ENCODE measurements at places on chromosomes 6 and 20.

- no peak for DNase-seq
Measured at GRCh38 chr6:6751266-6751596, 162.7 kb downstream of the LY86 start.

DNA sequence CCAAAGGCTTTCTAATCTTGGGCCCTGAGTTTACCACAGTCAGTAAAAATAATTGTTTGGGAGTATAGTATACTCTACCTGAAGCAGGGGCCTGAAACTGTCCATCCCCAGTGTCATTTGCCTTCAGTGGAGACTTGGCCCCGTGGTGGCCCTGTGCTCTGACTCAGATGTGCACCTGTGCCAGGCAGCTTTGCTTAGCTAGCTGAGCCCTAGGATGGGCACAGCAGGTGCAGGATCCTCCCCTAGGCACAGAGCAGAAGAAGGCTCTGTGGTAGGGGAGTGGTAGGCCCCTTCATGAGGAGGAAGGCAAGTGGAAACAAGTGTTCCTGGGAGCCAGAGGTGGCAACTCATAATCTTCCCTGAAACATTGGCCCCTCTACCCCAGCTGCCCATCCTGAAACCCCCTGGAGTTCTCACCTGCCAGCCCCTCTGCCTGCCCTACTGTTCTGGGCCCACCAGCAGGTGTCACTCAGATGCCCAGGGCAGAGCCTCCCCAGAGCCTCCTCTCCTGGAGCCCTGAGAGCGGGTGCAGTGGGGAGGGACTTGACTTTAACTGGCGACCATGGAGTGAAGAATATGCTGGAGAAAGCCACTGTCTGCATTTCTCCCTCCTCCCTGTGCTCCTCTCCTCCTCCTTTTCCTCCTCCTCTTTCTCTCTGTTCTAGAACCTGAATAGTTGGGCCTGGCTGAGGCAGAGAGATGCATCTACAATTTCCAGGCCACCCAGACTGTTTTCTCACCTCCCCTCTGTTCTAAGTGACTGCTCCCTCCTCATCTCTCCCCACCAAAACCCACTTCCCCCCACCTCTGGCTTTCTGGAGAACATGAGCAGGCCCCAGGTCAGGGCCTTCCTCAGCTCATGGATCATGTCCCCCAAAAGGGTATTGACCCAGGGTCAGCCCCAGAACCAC, 2.9 kb downstream of the CPNE5 start:
- no peak for DNase-seq

DNA sequence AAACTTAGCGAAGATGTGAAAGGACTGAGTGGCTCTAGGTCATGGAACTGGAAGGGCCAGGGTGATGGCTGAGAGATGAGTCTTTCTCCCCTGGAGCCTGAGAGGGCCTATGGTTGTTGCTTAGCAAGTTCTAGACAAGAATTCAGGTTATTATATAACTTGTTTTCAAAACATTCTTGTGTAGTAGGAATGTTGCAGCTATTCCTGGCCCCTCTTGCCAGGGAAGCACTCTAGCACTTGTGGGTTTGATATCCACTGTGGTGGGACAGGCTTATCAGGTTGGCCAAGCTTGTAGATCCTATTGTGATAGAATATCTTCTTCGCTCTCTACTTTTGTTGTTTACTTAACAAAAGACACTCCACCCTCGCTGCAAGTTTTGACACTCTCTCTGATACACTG, 211.8 kb upstream of the CITED2 start:
- DNase-seq: no peak

DNA sequence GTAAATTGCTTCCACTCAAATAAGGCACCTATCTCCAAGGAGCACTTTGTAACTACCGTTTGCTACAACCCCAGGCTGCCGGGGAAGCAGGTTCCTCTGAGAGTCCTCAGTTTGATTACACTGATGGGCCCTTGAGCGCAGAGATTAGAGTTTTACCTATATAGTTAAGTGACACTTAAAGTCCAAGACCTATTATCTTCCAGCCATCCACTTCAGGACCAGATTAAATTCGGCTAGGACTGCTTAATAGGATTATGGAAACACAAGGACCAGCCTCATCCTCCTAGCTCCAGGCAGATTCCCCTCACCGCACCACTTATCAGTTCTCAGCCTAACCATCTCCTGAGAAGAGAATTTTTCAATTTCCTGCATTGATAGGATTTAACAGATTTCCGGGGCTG, 64.7 kb upstream of the TIAM2 start:
- no peak for DNase-seq

DNA sequence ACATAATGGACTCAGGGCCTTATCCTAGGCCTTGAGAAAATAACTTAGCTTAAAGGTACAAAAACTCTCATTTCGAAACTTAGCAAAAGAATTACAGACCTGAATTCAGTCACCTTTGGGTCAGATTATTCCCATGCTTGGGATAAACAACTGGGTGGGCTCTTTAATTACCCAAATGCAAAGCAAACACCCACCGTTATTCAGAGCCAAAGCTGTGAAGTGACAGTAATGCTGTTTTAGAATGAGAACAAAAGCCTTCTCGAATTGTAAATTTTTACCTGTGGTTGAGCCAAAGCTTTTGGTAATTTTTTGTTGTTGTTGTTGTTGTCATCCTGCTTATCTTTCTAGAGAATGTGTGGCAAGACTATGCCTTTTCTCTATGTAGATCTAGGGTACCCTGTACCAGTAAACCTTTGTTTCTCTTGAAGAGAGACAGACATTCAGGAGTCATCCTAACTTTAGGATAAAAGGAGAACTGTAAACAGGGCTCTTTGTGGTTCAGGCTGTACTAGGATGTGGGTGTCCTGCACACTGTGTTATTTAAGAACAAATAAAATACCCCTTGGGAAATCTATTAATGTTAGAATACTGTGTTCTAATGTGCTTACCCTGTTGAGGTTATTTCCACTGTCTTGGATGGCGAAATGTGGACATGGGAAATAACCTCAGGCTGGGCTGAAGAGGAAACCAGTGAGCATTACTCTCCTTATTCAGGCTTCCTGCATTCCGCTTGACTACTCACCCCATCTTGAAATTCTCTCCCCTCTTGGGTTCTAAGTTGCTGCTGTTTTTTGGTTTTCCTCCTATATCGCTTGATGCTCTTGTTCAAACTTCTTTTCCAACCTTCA, 480.7 kb downstream of the CD83 start:
- DNase-seq: no peak

- DNase-seq: no peak
Measured at GRCh38 chr6:54198134-54198533, 86.9 kb downstream of the MLIP start.

DNA sequence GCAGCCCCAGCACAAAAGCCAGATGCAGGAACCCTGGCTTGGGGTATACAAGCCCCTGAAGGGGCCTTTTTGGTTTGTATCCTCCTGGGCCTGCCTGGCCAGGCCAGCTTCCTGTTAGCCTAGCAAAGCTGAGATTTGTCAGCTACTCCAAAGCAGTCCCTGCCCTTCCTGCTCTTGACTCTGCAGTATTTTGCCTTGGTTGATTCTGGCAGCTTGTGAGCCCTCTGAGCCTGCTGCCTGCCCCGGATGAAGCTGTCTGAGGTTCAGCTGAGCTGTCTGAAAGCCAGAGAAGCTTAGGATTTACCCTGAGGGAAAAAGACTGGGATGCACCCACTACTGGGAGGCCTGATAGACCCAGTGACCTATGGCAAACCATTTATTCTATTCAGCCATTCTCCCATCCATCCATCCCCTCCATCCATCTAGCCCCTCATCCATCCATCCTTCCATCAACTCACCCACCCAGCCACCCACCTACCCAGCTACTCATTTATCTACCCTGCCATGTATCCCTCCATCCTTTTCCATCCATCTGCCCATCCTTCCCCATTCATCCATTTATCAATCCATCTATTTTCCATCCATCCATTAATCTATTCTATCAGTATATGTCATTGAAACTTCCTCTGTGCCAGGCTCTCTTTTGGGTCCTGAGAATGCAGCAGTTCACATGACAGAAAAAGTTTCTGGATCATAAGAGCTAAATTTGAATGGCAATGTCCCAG, 307.5 kb downstream of the DHX35 start:
- no peak for DNase-seq

DNA sequence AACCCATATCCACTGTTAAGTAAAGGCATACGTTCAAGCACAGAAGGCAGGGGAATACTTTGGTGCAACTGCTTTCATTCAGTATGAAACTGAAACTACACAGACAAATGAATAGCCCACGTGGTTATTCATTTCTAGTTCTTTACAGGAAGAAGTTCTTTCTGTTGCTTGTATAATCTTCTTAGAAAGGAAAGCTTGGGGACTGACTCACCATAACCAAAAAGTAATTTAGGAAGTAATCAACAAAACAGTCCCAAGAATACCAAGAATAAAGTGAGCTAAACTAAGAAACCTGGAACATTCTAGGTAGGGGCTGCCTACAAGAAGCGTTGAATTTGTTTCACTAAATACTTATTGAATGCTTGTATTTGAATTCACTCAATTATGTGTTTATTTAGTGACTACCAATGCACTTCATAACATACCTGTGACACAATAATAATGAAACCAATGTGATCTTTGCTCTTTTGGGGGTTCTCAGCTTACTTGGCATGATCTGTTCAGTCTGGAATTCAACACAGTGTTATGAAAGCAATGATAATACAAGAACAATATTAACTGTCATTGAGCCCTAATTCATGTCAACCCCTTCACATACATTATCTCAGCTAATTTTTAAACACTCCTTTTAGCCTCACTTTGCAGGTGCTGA, 25.1 kb upstream of the KIAA0408 start:
- DNase-seq: no peak

GRCh38 chr20:36384022-36384619, 78.0 kb downstream of the DLGAP4 start:
- peak; percentile 35 for DNase-seq

- DNase-seq: no peak
Measured at GRCh38 chr20:3402453-3402852, 5.0 kb downstream of the DNAAF9 start.

DNA sequence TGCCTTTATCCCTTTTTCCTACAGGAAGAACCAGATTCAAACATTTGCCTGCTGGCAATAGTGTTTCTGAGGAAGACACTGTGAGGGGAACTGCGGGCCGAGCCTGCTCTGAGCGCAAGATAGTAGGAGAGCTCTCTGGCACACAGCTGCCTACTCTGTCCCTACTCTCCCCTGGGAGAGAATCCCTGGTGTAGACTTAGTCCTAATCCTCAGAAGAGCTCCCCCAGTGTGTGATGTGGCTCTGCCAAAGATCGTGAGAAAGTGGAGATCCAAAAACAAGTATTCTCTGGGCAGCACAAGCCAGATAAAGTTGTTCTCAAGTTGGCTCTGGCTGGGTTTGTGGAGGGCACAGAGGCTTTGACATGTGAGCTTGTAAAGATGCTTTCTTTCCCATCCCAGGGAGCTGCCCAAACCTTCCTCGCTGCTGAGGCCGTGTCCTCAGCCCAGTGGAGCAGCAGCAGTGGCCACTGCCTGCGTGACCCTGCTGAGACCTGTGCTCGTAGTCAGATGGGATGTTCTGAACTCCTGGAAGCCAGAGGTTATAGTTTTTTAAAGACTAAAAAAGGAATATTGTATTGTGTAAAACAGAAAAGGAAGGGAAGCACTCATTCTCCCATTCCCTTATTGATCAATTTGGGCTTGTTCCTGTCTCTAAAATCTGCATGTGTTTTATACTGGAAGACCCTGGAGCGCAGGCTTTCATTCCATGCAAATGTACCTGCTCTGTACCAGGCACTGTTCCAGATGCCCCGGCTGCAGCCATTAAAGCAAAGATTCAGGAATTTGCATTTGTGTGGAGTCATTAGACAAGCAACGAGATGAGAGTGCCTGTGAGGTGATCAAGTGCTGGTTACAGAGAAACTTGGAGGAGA, 30.7 kb downstream of the PNLDC1 start:
- DNase-seq: no peak

GRCh38 chr6:55567558-55567957, 11.4 kb downstream of the HMGCLL1 start:
- no peak for DNase-seq

DNA sequence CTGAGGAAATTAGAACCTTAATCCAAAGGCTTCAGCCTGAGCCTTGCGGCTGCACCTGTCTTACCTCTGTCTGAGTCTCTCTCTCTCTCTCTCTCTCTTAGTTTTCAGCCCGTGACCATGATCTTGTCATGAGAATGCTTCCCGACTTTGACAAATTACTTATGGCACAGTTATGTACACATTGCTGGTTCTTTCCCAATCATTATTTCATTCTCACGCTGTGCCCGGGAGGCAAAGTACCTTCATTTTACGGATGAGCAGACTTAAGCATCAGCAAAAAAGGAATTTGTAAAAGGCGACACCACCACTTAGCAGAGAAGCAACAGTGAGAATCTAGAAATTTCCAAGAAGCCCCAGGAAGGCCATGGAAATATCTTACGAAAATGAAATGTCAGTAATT, 54.6 kb downstream of the GMPR start:
- no peak for DNase-seq

DNA sequence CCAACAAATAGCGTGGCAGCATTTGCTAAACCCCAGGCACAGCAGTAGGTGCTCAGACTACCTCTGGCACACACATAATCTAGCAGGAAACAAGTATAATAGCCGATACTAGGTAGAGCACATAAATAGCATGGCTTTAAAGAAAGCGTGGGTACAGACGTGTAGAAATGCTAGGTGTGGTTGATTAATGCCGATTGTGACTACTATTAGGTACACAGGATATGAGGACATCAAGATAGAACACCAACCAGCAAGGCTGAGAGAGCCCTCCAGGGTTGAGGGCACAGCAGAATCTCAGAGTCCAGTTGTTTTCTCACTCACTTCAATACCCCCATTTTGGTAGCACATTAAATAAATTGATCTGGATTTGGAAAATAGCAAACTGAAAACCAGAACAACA, 100.5 kb downstream of the PKHD1 start:
- no peak for DNase-seq

DNA sequence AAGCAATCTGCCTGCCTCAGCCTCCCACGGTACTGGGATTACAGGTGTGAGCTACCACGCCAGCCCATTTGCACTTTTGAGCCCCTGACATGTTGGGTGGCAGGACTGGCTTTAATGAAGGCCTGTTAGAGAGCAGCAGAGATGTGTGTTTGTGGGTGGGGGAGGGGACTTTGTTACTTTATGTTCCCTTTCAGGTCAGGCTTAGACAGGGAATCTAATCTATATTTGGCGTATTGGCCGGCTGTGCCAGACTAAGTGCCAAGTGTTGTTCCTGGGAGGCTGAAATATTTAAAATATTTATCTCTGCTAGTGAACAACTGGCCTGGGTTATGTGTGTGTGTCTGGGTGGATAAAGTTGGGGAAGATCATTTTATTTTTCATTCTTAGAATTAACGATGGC, 6.1 kb downstream of the GMPR start:
- peak; percentile 47 for DNase-seq

DNA sequence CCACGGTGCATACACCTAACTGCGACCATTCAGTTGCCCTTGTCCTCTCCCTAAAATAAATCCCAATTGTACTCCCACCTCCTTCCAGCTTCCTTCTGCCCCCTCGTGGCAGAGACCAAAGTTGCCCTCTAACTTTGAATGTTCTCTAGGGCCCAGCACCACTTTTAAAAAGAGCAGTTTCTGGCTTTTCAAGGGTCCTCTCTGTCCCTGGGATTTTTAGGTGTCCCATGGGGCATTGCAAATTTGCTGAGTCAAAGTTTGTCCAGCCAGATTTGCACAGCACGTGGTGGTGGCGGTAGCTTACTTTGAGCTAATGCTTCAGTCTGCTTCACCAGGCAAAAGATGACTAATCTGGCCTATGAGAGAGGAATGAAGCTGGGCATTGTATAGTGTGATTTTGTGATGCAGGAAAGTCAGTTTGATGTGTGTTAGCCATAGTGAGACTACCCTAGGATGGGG, 100.2 kb downstream of the PERP start:
- DNase-seq: no peak

Measured in right hindlimb (tissue), 1 donor.